ENCODE measurements at places on chromosomes 6 and 20. TPM values are rescaled to one million over a fixed set of nuclear protein-coding genes. Genes with fewer than 3 reads are reported as not detected.

The TRIM10 gene
- total RNA-seq = not detected

The RBPJL gene
- not detected for total RNA-seq

The TSBP1 gene
- not detected for total RNA-seq

The BTBD3 gene
- total RNA-seq = 14.8 TPM

The HLA-DMB gene
- not detected for total RNA-seq

The GGTLC1 gene
- not detected for total RNA-seq

The C6orf52 gene
- 0.30 TPM for total RNA-seq

The GJA10 gene
- total RNA-seq = not detected

The ENPP1 gene
- 15.7 TPM for total RNA-seq

The PAX1 gene
- total RNA-seq = not detected

The POU5F1 gene
- total RNA-seq = 0.51 TPM

The HAO1 gene
- total RNA-seq = not detected

The C20orf204 gene
- 0.88 TPM for total RNA-seq

The RNF217 gene
- total RNA-seq = 23.8 TPM

The ARG1 gene
- total RNA-seq = not detected

The C2 gene
- total RNA-seq = 0.42 TPM

The PI3 gene
- not detected for total RNA-seq

The ZFP64 gene
- 23.8 TPM for total RNA-seq

The TDRD6 gene
- total RNA-seq = 0.05 TPM

The ULBP2 gene
- 13.7 TPM for total RNA-seq

The CALHM4 gene
- total RNA-seq = not detected

The PHACTR3 gene
- not detected for total RNA-seq

The C6orf58 gene
- not detected for total RNA-seq
